ENCODE measurements at places on chromosomes 6 and 20.
A peak's percentile ranks its signal among the peaks of the same experiment; 100 is the strongest.

DNA sequence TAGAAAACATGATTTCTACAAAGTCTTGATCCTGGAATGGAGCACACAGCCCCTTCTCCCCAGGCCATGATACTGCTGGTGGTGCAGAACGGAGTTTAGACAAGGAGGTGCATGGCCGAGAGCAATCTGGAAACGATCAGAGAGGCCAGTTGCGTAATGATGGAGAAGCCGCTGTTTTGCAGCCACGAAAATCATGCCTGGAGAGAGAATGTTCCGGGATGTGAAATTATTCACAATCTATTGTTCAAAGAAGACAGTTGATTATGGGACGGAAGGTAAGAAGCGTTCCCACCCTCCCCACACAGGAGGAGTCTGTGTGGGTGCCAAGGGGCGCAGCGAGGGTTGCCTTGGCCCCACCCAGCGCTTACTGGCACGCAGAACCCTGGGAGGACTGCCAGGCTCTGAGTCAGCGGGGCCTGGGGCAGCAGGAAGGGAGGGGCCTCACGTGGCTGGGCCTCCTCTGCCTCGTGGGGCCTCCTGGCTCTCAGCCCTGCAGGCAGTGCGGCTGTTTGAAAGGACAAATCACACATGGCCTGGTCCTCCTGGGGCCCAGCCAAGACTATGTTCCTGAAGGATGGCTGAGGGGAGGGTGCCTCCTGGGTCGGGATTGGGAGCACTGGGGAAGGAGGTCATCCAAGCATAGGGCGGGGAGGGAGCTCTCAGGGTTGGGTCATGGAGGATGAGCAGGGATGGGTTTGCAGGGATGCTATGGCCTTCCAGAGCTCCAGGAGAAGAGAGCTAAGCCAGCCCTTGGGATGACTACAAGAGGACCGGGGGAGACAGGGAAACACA is 8.7 kb upstream of the AP5S1 start:
- DNase-seq = peak; percentile 98

DNA sequence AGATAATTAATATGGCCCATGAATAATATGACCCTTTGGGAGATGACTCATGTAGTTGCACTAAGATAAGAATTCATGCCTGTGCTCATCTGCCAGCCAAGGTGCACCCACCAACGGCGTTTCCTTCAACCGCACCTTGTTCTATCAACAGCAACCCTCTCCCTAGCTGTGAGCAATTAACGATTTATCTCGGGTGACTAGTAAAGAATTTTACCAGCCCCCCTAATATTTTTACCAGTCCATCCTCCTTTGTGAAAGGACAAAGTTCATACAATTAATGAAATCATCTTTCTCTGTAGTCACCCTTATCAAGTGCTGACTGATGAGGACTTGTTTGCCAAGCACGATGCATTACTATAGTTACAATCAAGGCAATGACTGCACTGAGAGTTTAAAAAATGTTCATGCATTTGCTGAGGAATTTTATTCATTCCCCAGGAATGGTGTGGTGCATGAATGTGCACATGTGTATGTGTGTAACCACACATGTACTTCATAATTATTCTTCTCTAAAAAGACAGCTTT is 118.7 kb downstream of the SMOC2 start:
- DNase-seq = no peak

GRCh38 chr6:150733726-150734125 is 131.8 kb upstream of the MTHFD1L start:
- no peak for DNase-seq

- no peak for DNase-seq
These were observed 66.9 kb downstream of the IGF2R start for GRCh38 chr6:160035693-160036330.

DNA sequence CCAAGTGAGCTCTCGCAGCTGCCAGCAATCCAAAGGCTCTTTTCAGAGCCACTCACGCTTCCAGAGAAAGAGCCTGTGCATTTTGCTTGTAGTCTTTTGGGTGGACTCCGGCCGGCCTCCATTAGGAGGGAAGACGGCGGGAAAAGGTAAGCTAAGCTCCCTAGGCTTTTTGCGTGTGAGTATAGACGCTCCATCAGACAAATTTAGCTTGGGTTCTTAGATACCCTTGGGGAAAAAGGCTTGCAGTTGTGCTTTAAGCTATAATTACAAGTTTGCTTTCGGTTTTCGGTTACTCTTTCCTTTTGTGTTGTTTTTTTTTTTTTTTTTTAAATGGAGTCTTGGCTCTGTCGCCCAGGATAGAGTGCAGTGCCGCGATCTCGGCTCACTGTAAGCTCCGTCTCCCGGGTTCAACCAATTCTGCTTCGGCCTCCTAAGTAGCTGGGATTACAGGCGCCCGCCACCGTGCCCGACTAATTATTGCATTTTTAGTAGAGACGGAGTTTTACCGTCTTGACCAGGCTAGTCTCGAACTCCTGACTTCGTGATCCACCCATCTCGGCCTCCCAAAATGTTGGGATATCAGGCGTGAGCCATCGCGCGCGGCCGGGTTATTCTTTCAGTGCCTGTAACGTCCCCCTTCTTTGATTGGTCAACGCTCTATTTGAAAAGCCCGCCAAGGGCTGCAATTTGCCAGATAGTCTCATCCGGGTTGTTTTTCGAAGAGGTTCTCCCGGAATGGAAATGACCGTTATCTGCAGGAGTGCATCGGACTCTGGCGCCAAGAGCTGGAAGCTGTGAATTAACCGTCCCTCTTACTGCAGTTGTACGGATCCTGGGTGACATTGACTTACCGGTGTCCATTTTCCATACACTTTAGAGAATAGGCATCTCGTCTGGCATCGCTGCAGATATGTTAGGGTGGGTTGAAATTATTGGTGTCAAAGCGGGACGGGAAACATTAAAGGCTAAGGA is 18.1 kb downstream of the OR2B2 start:
- DNase-seq = peak; percentile 88

- DNase-seq = no peak
These were observed 19.1 kb downstream of the IPCEF1 start for GRCh38 chr6:154337406-154338005.

DNA sequence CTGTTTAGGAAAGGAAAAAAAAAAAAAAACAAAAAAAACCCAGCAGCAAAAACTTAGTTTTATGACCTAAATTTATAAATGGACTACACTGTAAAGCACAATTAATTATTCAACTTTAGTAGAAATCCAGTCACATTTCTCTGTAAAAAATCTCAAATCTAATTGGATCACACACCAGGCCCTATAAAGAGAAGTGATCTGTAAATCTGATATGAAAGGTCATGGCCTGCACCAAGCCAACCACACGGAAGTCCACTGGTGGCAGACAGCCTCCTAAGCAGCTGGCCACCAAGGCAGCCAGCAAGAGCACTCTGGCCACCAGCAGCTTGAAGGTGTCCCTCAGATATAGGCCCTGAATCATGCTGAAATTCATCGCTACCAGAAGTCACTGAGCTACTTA is 131.6 kb downstream of the HFE start:
- no peak for DNase-seq

DNA sequence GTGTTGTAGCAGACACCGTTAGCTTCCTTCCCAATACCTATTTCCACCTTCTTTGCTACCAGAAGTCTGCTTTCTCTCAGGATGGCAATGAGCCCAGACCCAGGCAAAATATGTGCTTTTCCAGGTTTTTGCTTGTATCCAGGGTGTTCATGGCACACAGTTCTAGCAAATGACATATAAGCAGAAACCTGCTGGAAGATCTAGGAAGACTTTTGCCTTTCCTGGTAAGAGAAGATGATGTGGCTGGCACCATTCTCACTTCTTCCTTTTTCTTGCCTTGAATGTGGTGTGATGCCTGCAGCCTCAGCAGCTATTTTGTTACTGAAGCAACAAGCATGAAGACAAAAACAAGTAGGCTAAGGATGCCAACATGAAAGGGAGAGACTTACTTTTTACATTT is 19.2 kb upstream of the TBC1D22B start:
- DNase-seq = no peak

DNA sequence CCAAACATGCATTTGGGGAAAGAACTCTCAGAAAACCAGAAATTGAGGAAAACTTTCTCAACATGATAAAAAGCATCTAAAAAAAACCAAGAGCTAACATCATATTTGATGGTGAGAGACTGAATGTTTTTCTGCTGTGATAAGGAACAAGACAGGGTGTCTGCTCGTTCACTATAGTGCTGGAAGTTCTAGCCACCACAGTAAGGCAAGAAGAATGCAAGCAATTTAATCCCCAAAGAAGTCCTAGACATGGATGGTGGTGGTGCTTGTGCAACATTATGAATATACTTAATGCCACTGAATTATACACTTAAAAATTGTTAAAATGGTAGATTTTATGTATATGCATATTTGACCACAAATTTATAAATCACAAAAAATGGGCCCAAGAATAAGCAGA is 53.4 kb downstream of the LYRM2 start:
- no peak for DNase-seq

- DNase-seq = no peak
These were observed 3.4 kb downstream of the RPS12 start for GRCh38 chr6:132817554-132818403.

DNA sequence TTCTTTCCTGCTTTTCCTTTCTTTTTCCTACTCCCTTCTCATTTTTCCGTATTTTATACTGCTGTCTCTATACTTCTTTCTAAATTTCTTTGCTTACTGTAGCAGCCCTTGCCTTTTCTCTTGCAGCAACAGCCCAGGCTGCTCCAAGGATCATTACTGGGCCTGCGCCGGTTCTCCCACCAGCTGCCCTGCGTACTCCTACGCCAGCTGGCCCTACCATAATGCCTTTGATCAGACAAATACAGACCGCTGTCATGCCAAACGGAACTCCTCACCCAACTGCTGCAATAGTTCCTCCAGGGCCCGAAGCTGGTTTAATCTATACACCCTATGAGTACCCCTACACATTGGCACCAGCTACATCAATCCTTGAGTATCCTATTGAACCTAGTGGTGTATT is 148.8 kb downstream of the QKI start:
- DNase-seq = no peak

DNA sequence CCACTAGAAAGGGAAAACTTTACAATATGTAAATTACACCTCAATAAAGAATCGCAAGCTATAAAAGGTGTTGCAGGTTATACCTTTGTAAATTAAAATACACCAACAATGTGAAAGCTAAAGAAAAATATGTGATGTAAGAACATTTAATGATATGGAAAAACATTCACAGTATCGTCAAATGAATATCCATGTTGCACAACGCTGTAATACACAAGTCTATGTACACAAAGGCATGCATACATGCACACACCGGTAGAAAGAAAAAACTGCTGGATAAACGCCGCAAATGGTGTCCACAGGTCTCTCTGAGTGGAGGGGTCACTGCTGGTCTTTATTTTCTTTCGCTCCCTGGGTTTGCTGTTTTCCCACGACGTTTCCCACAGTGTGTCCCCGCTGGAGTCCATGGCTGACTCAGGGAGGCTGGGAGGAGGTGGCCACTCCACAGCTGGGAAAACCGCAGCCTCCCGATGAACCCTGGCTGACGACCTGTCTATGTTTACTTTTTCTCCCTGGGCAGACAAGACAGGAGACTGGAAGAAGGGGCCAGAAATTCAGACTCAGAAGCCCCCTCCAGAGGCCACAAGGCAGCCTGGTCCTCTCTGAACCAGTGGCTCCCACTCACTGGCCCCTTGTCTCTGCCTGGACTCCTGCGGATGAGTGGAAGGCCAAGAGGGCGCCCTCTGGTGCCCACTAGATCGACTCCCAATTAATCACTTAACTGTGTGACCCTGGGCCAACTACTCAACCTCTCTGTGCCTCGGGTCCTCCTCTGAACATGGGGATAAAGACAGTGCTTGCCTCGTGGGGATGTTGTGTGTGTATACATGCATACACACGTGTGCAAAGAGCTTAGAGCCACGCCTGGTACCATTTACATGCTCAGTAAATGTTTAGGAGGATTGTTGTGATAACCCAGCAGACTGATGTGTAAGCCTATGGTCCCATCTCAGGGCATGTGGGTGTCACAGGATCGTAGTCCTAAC is 12.8 kb upstream of the BPI start:
- peak; percentile 90 for DNase-seq

DNA sequence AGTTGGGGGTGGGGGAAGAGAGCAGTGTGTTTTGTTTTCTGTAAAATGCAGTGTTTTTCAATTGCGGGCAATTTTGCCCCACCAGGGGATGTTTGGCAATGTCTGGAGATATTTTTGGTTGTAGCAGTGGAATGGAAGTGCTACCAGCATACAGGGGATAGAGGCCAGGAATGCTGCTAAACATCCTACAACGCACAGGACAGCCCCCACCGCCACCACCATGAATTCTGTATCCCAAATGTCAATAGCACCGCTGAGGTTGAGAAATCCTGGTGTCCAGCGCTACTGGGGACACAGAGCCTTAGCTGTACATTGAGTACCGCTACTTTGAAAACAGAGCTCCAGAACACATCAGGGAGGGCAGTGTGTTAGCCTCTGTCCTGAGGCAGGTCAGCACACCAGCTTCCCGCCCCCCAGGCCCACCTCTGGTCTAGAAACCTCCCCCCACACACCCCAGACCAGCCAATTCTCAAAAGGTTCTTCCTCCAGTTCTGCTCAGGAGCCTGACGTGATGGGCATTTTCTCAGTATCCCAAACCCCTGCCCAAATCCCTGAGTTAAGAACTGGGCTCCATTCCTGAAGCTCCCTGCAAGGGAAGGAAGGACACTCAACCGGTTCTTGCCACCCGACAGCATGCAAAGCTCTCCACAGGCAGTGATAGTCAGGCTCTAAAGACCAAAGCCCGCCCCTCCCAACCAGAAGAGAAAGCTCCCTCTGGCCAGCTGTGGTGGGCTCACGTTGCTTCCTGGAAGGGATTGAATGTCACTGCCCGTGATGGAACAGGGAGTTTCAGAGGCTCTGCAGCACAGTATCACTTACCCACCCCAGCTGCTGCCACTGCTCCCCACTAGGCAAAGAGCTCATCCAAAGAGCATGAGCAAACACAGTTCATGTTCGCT is 321.5 kb upstream of the JARID2 start:
- no peak for DNase-seq

- DNase-seq = no peak
These were observed 64.8 kb downstream of the TSHZ2 start for GRCh38 chr20:53036992-53037391.

DNA sequence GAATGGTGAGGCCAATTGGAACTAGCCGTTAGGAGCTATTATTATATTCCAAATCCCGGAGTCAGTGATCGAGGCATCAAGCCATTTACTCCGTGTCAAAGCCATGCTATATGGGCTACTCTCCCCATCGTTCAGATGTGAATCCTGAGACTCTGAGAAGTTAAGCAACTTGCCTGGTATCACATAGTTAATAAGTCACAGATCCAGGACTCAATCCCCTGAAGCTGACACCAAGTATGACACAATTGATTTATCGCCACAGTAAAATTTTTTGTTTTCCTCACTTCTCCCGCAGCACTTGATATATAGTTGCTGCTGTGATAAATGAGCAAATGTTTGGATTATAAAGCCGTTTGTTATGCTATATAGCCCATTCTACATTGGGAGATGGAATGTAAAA is 50.8 kb upstream of the TSHZ2 start:
- no peak for DNase-seq

GRCh38 chr6:156464100-156464878 is 312.9 kb upstream of the ARID1B start:
- DNase-seq = no peak

DNA sequence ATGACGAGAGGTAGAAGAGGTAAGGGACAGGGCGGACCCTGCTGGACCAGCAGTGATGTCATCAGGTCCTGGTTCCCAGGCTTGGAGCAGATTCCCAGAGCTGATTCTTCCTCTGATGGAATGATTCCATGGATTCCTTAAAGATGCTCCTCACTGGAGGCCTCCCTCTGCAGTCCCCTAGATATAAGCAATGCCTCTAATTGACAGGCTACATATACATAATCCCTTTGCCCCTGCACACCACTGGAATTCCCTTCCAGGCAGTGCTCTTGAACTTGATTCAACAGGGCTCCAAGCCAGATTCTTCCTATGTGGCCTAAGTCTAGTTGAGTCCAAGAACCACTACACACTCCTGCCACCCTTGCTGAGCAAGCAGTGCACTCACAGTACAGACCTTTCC is 52.3 kb upstream of the L3MBTL3 start:
- no peak for DNase-seq
